Activated CD4-positive, alpha-beta T cell treated with anti-CD3 and anti-CD28 coated beads, Interleukin-2, Interleukin-4, amounts not matched to agents 100 ng/mL and 50 ng/mL, durations not matched to agents 16 hours and 8 hours (primary cell): ENCODE measurements at places on chromosomes 3 and 15.

- peak; percentile 72 for DNase-seq
These were observed 32.1 kb upstream of the EBLN2 start for GRCh38 chr3:73029321-73029796.

DNA sequence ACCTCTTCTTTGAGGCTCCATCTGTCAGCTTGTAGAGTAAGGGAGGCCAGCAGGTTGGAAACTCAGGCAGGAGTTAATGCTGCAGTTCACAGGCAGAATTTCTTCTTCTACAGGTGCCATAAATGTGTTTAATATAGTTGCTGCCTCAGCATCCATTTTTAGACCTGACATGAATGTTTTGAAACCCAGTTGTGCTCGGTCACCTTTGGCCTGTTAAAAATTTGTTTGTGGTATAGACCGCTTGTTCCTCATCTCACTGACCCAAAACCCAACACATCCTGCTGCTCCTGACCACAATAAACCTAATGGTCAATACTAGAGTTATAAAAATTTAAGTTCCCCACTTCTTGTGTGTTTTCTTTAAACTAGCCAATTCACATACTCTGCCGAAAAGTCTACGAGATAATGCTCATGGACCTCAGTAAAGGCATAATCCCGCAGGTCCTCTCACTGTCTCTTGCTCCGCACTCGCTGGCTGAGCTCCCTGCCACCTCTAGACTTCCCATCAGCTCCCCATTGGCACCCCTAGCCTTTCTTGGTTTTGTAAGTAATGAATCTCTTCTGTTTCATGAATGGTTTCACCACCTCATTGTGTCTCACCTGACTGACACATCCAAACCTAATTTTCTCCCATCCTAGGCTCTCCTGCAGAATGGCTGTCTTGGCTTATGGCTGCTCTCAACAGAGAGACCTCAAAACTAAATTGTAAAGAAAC, 138.5 kb upstream of the STRIT1 start:
- DNase-seq = no peak

DNA sequence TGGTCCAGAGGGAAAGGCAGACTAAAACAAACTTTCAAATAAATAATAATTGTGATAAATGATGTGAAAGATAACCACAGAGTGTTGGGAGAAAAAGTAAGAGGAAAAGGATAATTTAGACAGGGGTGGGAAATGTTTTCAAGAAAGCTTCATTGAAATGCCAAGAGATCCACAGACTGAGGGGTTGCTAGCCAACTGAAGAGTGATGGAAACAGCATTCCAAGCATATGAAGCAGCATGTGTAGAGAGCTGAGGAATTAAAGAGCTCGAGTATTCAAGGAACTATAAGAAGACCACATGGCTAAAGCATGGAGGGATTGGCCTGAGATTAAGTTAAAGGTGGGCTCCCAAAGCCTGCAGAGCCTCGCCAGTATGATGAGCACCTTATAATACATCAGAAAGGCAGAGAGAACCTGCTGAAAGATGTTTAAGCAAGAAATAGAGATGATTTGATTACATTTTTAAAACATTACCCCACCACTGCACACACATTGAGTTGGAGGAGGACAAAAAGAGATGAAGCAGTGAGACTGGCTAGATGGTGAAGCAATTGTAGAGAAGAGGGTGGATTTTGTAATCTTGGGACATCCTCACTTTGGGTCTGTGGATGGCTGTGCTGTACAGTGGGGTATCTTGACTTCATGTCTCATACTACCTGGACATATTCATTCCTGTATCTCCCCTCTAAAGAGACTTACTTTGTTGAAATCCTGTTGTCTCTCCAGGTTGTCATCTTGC, 100.8 kb downstream of the STAC start:
- no peak for DNase-seq

DNA sequence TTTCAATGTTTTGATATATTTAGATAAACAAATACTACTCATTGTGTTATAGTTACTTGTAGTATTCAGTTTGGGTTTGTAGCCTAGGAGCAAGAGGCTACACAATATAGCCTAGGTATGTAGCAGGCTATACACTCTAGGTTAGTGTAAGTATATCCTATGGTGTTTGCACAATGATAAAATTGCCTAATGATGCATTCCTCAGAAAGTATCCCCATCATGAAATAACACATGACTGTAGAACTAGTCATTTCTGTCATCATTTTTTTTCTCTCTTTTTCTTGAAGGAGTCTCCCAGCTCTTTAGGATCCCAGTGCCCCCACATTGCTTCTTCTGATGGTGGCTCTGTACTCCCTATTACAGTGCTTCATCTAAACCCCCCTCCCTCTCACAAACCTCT, 157.7 kb upstream of the CADPS start:
- no peak for DNase-seq

GRCh38 chr15:34049112-34049511, 10.1 kb upstream of the AVEN start:
- DNase-seq = no peak

DNA sequence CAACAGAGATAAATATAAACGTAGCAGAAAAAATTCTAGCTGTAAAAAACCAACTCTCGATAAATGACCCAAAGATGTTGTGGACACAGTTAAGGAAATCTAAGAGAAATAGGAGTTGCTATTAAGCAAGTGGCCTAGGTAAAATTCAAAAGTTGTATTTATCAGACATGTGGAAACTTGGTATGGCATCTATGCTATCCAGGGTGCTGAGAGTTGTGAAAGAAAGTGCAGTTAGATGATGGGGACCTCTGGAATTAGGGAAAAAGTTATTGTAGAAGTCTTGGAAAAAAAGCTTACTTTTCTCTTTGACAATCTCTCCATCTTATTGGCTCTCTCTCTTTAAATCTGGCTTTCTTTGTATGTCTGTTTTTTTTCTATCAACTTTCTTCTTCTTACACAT, 1090.9 kb downstream of the TBL1XR1 start:
- no peak for DNase-seq

DNA sequence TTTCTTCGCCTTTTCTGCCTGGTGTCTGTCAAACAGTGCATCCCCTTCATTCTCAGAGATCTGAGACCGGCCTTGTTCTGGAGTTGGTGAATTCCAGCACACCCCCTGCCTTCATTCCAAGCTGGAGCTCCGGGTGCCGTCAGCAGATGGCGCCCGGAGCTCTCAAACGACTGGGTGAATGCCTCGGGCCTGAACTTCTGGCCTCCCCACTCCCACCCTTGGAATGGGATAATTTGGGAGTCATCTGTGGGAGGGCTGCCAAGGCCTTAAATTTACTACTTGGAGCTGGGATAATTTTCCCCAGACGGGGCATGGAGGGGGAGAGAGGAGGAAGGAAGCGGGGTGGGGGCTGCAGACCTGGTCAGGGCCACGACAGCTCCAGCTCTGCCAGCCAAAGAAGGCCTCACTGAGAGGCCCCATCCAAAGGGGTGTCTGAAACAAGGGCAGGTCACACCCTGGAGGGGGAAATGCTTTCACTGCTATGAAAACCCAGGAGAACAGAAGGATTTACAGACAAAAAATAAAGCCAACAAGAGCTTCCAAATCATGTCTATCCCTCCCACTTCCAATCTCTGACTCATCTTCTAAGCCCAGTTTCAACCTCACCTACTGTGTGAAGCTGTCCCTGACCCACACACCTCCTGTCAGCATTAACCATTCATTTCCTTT, 187.9 kb downstream of the OPA1 start:
- DNase-seq = peak; percentile 9

DNA sequence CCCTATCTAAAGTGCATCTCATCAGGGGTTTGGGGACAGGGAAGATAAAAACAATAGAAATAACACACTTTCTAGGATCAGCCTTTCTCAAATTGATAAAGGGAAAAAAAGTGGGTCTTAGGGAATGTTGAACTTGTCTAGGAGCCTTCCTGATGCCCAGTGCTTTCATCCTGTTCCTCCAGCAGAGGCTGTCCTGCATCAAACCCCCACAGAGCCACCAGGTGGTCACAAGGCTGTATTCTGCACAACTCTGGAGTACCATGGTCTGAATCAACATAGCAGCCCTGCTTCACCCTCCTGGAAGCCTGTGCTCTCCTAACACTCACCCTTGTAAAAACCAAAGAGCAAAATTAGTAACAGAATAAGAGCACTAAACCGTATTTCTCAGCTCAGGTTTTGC, 118.5 kb upstream of the SLC25A36 start:
- no peak for DNase-seq

GRCh38 chr3:149717391-149718056, 34.8 kb downstream of the COMMD2 start:
- peak; percentile 45 for DNase-seq

GRCh38 chr3:27479806-27480543, 4.2 kb downstream of the SLC4A7 start:
- DNase-seq = no peak

- DNase-seq = no peak
These were observed 5.9 kb downstream of the ISG20 start for GRCh38 chr15:88644741-88645140.

DNA sequence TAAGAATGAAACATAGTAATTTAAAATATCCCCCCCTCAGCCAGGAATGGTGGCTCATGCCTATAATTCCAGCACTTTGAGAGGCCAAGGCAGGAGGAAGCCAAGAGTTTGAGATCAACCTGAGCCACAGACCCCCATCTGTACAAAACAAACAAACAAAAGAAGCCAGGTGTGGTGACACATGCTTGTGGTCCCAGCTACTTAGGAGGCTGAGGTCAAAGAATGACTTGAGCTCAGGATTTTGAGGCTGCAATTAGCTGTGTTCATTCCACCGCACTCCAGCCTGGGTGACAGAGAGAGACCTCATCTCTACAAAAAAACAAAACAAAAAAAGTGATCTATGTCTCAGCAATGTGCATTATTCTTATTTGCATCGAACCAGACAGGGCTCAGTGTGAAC, 800.8 kb downstream of the MCTP2 start:
- no peak for DNase-seq

DNA sequence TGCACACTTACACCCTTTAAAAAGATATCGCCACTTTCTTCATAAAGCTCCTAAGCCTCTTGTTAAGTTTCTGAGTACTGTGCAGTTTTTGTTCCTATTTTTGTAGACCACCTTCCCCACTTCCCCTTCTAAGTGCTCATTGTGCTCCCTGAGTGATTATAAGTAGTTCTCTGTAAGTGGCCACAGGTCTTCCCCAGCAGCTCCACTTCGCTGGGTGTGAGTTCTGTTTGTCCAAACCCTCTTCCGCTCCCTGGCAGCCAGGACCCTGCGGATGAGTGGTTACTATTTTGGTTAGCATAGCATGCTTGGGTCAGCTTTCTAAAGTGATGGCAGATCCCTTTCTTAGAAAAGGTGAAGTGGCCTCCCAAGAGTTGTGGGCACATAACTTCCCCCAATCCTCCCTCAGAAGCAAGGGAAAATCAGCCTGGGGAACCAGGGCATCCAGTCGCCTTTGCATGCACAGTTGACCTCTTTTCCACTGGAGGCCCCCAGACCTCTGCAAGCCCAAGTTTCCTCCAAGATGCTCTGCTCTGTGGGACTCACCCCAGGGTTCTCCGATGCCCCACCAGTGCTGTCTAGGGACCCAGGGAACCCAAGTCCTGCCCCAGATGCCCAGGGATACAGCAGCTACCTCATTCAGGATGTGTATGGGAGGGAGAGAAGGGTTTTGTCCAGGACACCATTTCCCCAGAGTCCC, 69.6 kb downstream of the ATP10A start:
- DNase-seq = no peak

GRCh38 chr3:148318240-148318639, 379.5 kb upstream of the AGTR1 start:
- no peak for DNase-seq

DNA sequence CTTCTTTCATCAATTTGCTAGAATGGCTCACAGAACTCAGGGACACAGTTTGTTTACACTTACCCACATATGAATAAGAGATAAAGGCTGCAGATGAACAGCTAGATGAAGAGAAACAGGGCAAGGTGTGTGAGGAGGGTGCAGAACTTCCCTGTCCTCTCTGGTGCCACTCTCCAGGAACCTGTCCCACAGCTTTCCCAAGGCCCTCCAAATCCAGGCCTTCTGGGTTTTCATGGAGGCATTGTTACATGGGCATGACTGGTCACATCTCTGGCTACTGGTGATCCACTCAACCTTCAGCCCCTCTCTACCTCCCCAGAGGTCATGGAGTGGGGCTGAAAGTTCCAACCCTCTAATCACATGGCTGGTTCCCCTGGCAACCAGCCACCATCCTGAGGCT, 73.6 kb downstream of the ITGB5 start:
- DNase-seq = no peak

DNA sequence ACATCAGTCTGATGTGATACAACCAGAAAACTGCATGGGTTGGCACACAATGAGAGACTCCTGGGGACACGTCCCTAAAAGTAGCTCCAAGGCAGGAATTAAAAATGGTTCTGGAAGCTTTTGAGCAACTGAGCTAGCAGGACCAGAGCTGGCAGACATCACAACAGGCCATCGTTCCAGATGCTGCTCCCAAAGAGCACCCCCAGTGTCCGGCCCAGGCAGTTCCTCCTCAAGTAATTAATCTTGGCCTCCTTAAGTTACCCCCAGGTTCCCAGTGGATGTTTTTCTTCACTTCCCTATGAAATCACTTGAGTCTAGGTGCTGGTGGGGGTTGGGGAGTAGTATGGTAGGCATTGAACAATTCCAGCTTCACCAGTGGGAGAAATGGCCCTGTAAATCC, 711.6 kb downstream of the MECOM start:
- DNase-seq = no peak

DNA sequence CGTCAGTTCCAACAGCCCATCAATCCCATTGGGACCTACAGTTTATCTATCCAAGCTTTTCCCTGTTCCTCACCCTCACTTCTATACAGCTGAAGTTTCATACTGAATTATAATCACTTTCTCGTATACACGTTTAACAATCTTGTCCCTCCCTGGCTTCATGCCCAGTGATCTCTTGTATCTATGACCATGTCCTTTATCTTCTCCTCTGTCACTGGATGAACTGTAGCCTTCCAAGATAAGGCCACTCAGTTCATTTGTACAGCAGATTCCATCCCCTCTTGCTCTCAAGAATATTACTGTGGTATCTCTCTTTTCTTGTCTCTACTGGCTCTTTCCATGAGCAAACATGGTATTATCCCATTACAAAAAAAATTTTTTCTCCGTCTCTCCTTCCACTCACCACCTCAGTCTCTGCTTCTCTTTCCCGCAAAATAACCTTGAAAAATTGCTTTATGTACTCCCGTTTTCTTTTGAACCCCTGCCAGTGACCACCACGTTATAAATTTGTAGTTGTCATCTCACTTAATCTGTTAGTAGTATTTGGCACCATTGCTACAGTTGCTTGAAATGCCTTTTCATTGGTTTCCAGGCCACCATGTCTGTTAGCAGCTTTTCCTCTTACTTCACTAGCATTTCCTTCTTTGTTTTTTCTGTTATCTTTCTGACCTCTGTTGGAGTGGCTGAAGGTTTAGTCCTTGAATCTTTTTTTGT, 9.4 kb downstream of the CTNNB1 start:
- DNase-seq = no peak
